C1 segment of cervical spinal cord (tissue), 14 donors: ENCODE measurements at places on chromosomes 4 and X.

GRCh38 chrX:115350711-115351381 lies 61.3 kb downstream of the LUZP4 start:
- no peak for DNase-seq

- DNase-seq: no peak
Observed at GRCh38 chrX:116321711-116322110, 114.7 kb upstream of the SLC6A14 start.

GRCh38 chr4:85391589-85392410 lies 83.2 kb upstream of the ARHGAP24 start:
- no peak for DNase-seq

DNA sequence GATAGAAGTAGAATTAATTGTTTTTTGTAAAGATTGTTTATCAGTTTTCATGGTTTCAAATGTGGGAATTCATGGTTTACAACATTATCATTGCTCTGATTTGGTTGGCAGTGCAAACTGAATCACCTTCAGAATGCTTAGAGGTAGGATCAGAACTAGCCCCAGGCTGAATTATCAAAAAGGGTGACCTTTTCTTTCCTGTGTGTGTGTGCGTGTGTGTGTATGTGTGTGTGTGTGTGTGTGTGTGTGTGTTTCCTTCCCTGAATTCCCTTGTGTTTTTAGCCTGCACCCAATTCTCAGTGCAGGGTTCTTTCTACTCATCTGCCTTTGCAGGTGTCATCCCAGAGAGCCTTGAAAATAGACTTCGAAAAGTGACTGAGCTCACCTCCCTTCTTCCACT lies 125.0 kb downstream of the BMPR1B start:
- no peak for DNase-seq

- no peak for DNase-seq
Observed at GRCh38 chr4:78610546-78611214, 59.1 kb downstream of the ANXA3 start.

GRCh38 chr4:153594210-153594609 lies 89.9 kb upstream of the TLR2 start:
- DNase-seq: no peak

DNA sequence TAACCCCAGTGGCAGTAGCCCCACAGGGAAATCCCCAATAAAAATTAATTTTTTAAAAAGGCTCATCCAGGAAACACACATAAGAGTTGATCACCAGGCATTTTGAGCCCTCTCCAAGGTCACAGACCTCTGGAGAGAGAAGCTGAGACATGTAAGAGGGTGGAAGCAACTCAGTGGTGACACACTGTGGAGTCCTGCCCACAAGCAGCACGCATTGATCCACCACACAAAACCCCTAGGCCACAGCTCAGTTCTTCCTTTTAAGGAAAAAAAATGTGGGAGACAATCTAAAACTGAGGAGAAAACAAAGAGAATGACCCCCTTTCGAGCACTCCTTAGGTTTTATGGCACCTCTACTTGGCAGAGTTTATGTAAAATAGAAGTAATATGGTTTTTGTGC lies 71.7 kb upstream of the S100G start:
- no peak for DNase-seq

DNA sequence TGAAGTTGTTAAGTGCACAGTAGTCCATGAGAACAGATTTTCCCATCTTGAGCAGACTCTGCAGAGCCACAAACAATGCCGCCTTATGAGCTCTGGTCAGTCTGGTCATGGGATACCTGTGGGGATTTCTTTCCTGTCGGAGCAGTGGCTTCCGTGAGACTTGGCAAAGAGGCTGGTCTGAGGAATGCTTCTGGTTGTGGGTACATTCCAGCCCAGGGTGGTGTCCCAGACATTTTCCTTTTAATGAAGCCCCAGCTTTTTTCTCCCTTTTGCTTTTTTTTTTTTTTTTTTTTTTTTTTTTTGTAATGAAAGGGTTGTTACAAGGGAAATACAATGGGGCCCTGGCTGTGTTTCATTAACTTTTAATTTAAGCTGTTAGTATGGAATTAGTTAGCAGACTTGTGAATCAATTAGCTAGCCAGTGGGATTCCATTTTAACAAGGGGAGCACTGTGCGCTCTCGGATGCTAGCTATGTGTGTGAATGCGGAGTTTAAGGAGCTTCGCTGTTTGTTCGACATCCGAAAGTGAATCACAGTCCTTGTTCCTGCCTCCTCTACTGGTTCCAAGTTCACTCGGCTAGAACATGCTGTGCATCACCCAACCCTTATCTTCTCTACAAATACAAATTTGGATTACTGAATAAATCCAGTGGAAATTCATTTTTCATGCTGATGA lies 225.1 kb downstream of the CBR4 start:
- DNase-seq: no peak

- DNase-seq: no peak
Observed at GRCh38 chr4:150525321-150525868, 56.6 kb upstream of the MAB21L2 start.
